ENCODE measurements at places on chromosomes 6 and 20.

GRCh38 chr6:123489589-123489988 lies 147.2 kb downstream of the TRDN start:
- DNase-seq: no peak

DNA sequence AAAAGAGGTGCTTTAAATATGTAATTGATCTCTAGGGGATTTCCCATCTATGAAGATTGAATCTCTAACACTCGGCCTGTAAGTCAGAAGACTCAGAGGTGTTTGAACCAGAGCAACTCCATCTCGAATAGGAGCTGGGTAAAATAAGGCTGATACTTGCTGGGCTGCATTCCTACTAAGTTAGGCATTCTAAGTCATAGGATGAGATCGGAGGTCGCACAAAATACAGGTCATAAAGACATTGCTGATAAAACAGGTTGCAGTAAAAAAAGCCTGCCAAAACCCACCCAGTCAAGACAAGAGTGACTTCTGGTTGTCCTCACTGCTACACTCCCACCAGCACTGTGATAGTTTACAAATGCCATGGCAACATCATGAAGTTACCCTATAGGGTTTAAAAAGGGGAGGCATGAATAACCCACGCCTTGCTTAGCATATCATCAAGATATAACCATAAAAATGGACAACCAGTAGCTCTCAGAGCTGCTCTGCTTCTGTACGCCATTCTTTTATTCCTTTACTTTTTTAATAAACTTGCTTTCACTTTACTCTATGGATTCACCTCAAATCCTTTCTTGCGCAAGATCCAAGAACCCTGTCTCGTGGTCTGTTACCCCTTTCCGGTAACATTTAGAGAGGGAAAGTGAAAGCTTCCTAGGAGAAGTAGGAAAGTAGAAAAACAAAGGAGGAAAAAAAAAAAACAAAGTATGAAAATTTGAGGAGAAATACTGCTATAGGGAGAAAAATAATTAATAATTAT lies 129.7 kb upstream of the PHACTR1 start:
- DNase-seq: no peak

DNA sequence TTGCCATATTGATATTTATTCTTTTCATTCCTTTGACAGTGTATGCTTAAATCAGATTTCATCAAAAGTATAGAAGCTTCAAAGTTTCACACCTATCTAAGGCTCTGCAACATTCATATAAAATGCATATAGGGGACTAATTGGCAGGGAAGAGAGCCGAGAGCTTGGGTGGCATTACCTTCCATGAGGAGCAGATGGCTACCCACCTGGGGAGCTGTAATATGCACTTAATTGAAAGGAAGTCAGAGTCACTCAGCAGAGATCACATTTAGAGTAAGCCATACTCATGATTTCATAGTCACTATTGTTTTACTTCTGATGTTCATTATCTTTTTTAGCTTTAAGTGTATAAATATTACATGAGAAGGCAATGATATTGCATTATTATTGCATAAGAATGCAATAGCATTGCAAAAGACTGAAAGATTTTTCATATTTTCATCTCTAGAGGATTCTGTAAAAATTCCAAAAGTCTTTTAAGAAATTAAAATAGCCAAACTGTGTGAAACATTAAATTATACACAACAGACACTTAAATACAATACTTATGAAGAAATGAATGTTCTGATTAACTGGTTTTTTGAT lies 1305.2 kb downstream of the EPHA7 start:
- no peak for DNase-seq

GRCh38 chr6:6715465-6715864 lies 126.9 kb downstream of the LY86 start:
- DNase-seq: no peak

- no peak for DNase-seq
Observed at GRCh38 chr6:2884804-2885203, 18.3 kb downstream of the SERPINB9 start.

DNA sequence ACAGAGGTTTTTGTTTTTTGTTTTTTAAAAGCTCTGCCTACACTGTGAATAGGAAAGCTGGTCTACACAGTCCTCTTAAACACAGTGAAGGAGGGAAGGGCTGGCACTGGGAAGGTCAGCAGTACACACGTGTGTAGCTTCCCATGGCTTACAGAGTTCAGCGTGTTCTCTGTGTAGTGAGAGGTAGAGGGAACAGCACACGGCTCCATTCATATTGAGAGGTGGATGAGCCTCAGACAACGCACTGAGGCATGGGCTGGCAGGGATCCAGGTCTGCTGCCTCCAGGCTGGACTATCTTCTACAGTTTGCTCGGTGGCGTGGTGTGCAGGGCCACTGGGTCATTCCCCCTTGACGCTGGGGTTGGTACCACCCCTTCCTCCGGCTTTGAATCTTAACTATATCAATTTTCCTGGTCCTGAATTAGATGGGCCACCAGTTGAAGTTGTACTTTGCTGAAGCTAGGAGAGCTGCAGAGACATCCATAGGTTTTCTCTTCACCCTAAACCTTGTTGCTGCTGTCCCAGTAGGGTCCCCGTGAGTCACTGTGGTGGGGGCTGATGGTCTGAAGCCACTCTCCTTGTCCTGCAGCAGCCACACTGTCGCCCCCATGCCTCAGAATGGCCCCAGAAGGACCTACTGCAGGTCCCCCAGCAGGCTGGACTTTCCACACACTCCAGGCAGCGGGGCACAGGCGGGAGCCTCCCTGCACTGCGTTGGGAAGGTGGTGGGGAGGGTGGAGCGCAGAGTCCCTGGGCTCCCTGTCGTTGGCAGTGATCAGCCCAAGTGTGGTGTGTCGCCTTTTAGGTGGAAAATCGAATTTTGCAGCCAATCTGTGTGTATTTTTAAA lies 2.0 kb downstream of the ARFGAP1 start:
- no peak for DNase-seq

GRCh38 chr6:136742125-136742524 lies 50.2 kb downstream of the MAP3K5 start:
- no peak for DNase-seq

DNA sequence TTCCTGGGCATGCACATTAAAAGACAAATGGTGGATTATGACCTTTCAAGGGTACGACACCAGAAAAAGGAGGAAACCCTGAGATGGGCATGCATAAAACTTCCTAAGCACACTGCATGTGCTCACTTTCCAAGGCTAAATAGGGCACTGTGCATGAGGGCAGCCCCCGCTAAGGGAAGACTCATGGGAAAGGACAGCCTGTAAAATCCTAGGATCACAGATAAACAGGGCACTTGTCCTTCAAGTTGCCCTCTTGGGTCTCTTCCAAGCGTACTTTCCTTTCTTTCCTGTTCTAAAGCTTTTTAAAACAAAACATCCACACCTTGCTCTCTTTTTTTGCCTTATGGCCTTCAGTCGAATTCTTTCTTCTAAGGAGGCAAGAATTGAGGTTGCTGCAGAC lies 106.5 kb upstream of the SYNCRIP start:
- DNase-seq: no peak

DNA sequence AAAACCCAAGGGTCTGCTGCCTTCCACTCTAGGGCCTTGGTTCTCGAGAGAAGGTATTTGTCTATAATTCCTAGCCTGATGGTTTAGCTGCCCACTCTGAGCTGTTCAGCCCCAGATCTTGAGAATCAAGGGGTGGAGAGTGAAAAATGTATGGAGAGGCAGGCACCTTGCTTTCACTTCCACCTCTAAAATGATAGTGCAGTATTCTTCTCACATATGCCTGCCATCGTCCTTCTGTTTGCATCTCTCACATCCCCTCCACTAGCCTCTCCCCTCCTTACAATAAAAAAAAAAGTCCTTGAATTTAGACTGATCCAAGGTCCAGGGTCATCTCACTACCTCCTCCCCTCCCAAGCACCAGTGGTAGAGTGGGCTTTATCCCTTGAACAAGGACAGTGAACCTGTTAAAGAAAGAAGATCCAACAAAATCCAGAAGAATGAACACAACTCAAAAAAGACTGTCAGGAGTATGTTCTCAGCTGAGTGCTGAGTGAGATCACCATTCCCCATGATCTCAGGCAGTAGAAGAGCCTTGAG lies 104.2 kb downstream of the HIVEP1 start:
- DNase-seq: no peak

- peak; percentile 61 for DNase-seq
Observed at GRCh38 chr6:134908906-134909516, 40.9 kb downstream of the ALDH8A1 start.

GRCh38 chr6:31129130-31129529 lies 8.9 kb upstream of the CDSN start:
- no peak for DNase-seq

DNA sequence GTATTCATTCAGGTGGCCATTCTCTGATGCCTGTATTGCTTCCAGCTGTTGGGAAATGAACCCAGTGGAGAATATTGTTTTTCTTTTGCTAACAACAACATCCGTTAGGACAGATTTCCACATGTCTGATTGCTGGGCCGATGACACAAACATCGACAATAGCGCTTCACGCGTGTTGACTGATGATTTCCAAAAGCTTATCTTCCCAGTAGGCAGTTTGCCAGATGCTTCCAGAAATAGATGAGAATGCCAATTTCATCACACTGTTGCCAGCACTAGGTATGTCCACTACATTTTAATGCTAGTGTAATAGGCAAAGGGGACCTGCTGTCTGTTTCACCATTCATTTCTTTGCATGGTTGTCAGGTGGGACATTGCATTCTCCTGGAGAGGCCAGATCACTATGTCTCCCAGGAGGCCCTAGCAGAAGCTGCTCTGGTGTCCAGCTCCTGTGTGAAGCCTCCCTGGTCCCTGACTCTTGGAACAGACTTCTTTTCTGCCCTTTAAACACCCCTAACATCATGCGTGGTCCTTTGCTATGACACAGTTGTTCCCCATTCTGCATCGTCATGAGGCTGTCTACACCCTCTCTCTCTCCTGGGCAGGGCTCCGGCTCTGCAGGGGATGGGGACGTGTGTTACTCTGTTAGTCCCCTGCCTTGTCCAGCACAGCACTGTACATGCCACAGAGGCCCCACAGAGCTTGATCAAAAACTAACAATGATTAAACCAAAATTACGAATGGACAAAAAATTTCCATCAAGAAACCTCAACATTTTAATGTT lies 181.6 kb downstream of the CDH26 start:
- DNase-seq: no peak

DNA sequence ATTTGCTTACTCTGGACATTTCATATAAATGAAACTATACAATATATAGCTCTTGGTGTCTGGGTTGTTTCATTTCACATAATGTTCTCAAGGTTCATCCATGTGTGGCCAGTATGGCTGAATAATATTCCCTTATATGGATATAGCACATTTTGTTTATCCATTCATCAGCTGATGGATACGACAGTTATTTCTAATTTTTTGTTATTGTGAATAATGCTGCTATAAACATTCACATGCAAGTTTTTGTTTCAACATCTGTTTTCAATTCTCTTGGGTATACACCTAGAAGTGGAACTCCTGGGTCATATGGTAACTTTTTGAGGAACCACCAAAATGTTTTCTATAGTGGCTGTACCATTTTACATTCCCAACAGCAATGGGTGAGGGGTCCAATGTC lies 101.1 kb downstream of the CDK19 start:
- DNase-seq: no peak

- DNase-seq: no peak
Observed at GRCh38 chr6:16277101-16277981, 39.0 kb downstream of the GMPR start.

DNA sequence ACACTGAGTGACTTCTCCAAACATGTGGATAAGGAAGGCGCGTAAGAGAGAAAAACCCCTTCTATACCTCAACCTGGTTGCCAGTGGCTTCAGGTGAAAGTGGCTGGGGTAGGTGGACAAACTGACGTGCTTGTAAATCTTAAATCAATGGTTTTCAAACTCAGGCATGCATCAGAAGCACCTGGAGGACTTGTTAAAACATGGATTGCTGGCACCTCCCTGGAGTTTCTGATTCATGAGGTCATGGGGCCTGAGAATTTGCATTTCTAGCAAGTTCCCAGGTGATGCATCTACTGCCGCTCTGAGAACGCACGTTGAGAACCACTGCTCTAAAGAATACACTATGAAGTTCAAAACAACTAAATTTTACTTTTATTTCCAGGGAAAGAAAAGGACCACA lies 31.9 kb upstream of the TAB2 start:
- no peak for DNase-seq

DNA sequence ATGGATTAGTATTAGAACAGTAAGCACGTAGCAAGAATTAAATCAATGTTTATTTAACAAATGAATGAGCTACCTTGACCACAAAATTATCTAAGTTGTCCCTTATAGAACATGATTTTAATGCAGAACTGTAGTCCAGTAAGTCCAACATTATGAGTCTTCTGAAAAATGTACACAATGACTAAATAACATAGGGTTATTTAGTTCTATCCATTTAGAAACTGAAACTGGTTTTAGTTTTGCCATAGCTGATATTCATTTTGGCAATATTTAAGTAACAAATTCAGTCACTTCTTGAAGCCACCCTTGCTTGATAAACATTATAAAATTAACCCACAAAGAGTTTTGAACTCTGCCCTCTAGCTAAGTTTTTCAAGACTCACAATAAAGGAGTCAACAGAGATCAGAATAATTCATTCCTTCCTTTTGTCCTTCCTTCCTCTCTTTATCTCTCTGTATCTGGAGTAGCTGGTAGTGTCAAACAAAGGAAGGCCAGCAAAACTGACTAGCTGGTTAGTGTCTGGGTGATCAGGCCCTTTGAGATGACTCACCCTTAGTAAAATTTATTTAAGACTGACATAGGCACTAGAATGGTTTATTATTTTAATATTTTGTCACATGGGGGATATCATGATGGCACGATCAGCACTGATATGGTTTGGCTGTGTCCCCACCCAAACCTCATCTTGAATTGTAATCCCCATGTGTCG lies 115.1 kb downstream of the BTBD9 start:
- no peak for DNase-seq

GRCh38 chr20:3890999-3891929 lies 2.1 kb downstream of the PANK2 start:
- DNase-seq: no peak

DNA sequence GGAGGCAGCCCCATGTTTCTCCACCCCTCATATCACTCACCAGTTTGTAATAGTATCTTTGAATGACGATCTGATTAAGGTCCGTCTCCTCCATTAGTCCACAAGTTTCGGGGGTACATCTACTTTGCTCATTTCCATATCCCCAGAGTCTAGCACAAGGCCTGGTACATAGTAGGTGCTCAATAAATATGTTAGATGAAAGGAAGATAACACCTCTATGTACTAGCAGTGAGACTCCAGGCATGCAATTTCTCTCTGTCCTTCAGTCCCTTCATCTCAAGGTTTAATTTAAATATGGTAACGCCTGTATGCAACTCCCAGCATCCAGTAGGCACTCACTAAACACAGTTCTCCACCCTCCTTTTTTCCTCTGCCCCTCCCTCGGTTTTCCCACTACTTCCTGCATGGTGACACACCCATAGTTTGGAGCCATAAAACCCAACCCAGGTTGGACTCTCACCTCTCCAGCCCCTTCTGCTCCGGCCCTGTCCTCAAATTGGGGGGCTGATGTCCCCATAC lies 461 bp upstream of the HNF4A start:
- DNase-seq: no peak

- DNase-seq: no peak
Observed at GRCh38 chr6:78995946-78996345, 82.1 kb downstream of the PHIP start.

DNA sequence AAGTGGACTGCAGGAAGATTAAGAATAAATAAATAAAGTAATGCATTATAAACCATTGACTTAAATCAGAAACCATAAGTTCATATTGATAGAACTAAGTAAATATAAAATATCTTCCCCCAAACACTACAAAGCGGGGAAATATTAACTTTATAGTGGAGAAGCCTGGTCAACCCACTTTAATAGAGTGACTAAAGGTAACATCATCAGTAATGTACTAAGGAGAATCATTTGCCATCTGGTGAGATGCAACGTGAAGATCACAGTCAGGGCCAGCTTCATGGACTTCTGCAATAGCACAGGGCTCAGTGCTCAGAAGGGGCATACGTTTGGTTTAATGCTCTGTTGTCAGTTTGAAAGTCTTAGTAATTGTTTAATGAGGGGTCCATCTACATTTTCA lies 58.8 kb upstream of the CD83 start:
- DNase-seq: no peak
